ENCODE measurements at places on chromosomes 4 and X.

DNA sequence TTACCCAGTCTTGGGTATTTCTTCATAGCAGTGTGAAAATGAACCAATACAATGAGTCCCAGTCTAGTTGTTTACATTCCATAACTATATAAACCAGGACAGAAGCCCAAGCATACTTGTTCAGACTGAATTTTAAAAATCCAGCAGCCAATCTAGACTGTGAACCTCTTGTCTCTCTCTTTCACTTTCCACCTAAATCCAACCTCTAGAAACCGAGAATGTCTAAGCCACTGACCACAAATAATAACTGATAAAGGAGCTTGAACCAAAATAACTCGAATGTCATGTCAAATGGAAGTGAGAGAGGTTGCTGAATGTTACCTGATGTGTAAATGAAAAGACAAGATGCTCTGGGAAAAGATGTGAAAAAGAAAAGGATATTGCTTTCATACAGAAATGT is 544.7 kb downstream of the NLGN4X start:
- no peak for DNase-seq

DNA sequence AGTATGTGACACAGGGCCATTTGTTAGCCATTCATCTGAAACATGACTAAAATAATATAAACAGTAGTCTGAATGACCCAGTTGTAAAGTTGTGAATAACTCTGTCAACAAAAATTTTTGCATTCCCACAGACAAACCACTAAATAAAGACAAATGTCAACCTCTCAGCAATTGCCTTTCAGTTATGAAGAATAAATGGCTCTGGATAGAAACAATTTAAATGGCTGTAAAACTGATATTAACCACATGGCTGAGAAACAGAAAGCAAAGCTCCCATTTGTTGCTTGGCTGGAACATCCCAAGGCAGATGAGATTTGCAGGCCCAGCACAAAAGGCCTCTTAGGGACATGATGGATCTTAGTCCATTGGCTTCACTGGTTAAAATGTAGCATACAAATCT is 296.3 kb downstream of the GALNTL6 start:
- no peak for DNase-seq

- DNase-seq, result no peak
Observed at GRCh38 chrX:10847333-10847732, 226.9 kb upstream of the MID1 start.

- DNase-seq, result no peak
Observed at GRCh38 chr4:124203613-124204238, 508.8 kb downstream of the ANKRD50 start.

- no peak for DNase-seq
Observed at GRCh38 chrX:54483946-54484345, 12.1 kb downstream of the FGD1 start.

- DNase-seq, result no peak
Observed at GRCh38 chr4:15239866-15240265, 188.0 kb upstream of the C1QTNF7 start.

DNA sequence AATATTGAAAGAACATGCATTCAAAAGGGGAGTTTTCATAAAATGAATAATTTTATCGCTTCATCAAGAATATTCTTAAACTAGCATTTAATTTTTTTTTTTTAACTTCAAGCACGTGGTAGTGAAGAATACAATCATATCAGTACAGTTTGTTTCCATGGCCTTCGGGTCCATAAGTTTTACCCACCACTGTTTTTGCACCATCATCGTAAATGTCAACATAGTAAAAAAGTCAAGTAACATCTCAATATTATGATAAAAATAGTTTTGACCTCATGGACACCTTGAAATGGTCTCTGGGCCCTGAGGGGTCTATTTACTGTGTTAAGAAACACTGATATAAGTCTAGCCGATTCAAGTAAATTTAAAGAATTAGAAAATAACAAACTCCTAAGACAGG is 80.2 kb downstream of the ANKRD17 start:
- DNase-seq, result no peak

DNA sequence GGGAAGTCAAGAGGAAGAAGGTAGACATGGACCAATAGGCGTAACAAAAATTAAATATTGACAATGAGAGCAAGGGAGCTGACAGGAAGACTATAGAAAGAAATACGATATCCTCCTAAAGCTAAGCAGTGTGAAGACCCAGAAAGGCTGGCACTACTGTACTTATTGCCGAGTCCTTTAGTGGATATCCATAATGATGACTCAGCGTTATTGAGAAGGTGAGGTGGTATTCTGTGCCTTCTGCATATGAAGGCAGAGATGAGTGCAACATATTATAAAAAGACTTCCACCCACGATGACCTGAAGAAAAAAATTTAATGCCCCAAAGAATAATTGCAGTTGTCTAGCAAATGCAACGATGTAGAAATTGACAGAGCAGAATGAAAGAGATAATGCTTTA is 13.0 kb upstream of the MCF2 start:
- no peak for DNase-seq

- no peak for DNase-seq
Observed at GRCh38 chr4:122826079-122826527, 528 bp upstream of the FGF2 start.
